ENCODE measurements at places on chromosomes 6 and 20. TPM values are rescaled to one million over a fixed set of nuclear protein-coding genes. Genes with fewer than 3 reads are reported as not detected.

MGME1 gene
- total RNA-seq = 10.6 TPM

TRDN gene
- 0.77 TPM for total RNA-seq

KHDC1 gene
- total RNA-seq = 0.35 TPM

MUC22 gene
- not detected for total RNA-seq

ARHGAP40 gene
- total RNA-seq = not detected

NRSN1 gene
- not detected for total RNA-seq

KCNG1 gene
- total RNA-seq = 0.19 TPM

GHRH gene
- not detected for total RNA-seq

BTN1A1 gene
- not detected for total RNA-seq

MAPK13 gene
- 12.2 TPM for total RNA-seq

RWDD2A gene
- 5.7 TPM for total RNA-seq

MYMX gene
- 11.6 TPM for total RNA-seq

WFDC5 gene
- total RNA-seq = not detected

MKKS gene
- total RNA-seq = 14.4 TPM

TTI1 gene
- total RNA-seq = 10.9 TPM

TFAP2D gene
- not detected for total RNA-seq

CENPW gene
- total RNA-seq = 4.3 TPM

POU5F1 gene
- total RNA-seq = 0.93 TPM

ROS1 gene
- total RNA-seq = not detected

VSX1 gene
- total RNA-seq = not detected

SLC44A4 gene
- 0.51 TPM for total RNA-seq

FAM217A gene
- not detected for total RNA-seq

SUMO4 gene
- total RNA-seq = 1.2 TPM

CEP85L gene
- 11.6 TPM for total RNA-seq

RNF182 gene
- 1.7 TPM for total RNA-seq

ADTRP gene
- 2.3 TPM for total RNA-seq

Measured in mesenteric fat pad (tissue), 1 donor.